RPMI7951 (cell line): ENCODE measurements at places on chromosomes 4 and X. TPM values are rescaled to one million over a fixed set of nuclear protein-coding genes. Genes with fewer than 3 reads are reported as not detected.

Gene UGT2B15
- total RNA-seq, result not detected in 2 replicates

Gene CSN3
- not detected in 2 replicates for total RNA-seq

Gene SEPTIN6
- total RNA-seq, result 9.7 and 10.3 TPM in 2 replicates

Gene ARR3
- not detected in 2 replicates for total RNA-seq

Gene MAGEC3
- not detected in 2 replicates for total RNA-seq

Gene NLGN4X
- total RNA-seq, result under 0.01 TPM in 1 of 2 replicates, not detected in the other

Gene UCP1
- not detected in 2 replicates for total RNA-seq

Gene HHIP
- 0.49 and 0.96 TPM in 2 replicates for total RNA-seq

Gene PNCK
- total RNA-seq, result not detected in 2 replicates

Gene SORCS2
- 2.0 and 2.9 TPM in 2 replicates for total RNA-seq

Gene ZAR1
- total RNA-seq, result 0.12 TPM in 1 of 2 replicates, not detected in the other

Gene FDCSP
- not detected in 2 replicates for total RNA-seq

Gene QRFPR
- not detected in 2 replicates for total RNA-seq

Gene STK32B
- total RNA-seq, result 11.7 and 13.7 TPM in 2 replicates

Gene DCX
- not detected in 2 replicates for total RNA-seq

Gene RNF128
- total RNA-seq, result 5.0 and 5.5 TPM in 2 replicates

Gene PALLD
- total RNA-seq, result 40.0 and 44.5 TPM in 2 replicates
